ENCODE measurements at places on chromosomes 5 and 9.

- no peak for DNase-seq
These were observed 14.6 kb downstream of the HK3 start for GRCh38 chr5:176884571-176884890.

DNA sequence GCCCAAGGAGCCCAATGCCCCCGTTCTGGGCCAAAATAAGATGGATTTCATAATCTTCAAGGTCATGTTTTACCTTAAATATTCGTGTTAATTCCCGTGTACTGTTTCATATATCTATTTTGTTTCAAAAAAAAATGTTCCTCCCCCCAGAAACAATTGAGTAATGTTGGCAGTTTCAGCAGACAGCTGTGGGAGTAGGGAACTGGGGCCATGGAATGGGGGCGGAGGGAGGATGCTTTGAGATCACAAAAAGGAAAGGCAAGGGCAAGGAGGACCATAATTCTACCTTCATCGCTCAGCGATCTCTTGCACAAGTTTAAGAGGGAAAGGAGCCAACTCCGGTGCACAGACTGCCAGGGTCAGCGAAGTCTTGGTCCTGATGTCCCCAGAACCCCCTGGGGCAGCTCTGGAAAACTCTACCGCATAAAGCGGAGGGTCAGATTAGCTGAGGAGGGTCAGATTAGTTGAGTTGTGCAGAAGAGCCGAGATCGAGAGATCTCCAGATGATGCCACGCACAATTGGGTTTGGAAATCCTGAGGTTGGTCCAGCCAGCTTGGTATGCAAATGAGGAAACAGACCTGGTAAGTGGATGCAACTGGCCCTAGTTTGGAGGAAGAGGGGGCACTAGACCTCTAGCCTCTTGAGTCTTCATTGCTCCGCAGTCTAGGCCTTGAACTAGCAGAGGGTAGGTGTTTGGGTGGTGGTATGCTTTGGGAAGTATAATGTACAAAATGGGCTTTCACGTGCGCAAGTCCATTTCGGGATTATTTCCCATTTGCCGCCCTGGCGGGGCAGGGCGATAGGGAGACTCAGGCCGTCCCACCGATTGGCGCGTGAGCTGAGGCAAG is 24.0 kb downstream of the CDKN2A start:
- no peak for DNase-seq

GRCh38 chr5:149423049-149423793 is 44.1 kb upstream of the IL17B start:
- no peak for DNase-seq

- no peak for DNase-seq
These were observed 80.9 kb upstream of the PLPP6 start for GRCh38 chr9:4581035-4581760.

DNA sequence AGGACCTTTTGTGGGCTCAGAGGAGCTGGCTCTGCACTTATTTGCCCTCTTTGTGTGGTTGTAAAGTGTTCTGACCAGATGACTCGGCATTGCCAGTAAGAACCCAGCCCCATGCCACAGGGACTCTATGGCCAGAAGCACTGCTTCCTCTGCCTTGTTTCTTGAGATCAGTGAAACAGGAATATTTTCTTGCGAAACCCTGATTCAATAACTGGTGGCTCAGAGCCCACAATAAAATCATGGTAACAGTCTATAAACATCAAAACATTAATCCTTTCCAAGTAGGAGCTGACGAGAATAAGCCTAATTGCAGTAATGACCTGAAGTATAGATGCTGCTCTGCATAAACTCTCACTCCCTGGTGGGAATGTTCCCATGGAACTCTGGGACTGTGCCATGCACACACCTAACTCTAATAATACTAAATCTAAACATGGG is 344.3 kb downstream of the ZNF608 start:
- no peak for DNase-seq

DNA sequence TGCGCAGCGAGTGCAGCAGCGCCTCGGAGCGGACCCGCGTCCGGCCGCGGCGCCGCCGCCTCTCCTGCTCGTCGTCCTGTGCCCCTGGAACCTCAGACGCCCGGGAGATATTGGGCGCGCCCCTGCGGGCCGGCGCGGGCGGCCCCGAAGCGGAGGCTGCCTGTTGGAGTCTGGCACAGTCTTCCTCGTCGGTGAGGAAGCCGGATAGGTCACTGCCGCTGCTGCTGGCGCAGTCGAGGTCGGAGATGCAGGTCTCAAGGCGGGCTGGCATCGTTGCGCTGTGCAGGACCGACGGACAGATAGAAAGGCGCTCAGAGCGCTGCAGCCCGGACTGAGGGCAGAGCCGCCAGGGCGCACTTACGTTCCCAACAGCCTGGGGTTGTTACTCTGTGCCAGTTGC is 344 bp downstream of the NEUROG1 start:
- DNase-seq: no peak

- no peak for DNase-seq
These were observed 1.6 kb downstream of the HBEGF start for GRCh38 chr5:140344683-140345423.

DNA sequence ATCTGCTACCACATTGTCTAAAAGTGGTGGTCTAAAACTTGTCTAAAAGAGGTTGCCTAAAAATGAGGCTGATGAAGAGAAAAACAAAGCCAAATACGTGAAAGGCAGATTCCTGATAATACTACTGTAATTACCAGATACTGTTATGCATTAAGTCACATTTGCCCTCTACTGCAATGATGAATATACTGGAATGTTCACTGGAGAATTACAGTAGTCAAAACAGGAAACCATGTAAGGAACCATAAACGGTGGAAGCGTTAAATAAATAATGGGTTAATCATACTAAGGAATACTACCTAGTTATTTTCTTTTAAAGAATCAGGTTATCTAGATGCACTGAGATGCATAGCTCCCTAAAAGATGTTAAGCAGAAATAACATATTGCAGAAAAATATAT is 201.3 kb downstream of the MCTP1 start:
- no peak for DNase-seq

GRCh38 chr9:134923466-134923865 is 5.8 kb upstream of the FCN1 start:
- DNase-seq: no peak

GRCh38 chr9:137304383-137305059 is 2.5 kb upstream of the NRARP start:
- DNase-seq: no peak

- no peak for DNase-seq
These were observed 47.4 kb upstream of the SLC2A8 start for GRCh38 chr9:127349483-127350113.

GRCh38 chr9:124348363-124348762 is 66.9 kb downstream of the PSMB7 start:
- no peak for DNase-seq

GRCh38 chr5:143244000-143244736 is 159.3 kb downstream of the NR3C1 start:
- no peak for DNase-seq

DNA sequence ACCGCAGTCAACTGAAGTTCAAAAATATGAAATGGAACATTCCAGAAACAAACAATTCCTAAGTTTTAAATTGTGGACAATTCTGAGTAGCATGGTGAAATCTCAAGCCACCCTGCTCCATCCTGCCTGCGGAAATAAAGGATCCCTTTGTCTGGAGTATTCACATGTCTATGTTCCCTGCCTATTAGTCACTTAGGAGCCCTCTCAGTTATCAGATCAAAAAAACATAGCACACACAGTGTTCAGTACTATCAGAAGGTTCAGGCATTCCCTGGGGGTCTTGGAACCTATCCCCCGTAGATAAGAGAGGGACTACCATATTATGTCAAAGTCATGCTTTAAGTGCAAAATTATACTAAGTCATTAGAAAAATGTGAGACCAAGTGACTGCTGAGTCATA is 300.8 kb downstream of the SEMA5A start:
- DNase-seq: no peak

GRCh38 chr9:78493166-78493742 is 196.3 kb downstream of the PSAT1 start:
- no peak for DNase-seq

DNA sequence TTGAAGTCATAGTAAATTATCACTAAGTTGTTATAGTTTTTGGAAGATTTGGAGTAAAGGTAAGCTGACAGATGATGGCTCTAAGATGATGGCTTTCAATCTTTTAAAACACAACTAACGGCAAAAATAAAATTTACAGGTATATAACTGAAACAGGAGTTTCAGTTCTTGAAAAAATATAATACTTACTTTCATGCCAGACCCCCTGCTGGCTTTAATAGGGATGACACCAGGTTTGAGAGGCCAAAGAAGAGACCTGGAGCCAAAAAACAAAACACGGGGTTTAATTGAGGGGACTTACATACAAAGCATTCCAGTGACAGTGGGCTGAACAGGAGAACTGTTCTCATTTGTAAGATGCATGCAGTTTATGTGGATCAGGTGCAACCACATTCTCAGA is 301.7 kb upstream of the PCSK5 start:
- DNase-seq: no peak

DNA sequence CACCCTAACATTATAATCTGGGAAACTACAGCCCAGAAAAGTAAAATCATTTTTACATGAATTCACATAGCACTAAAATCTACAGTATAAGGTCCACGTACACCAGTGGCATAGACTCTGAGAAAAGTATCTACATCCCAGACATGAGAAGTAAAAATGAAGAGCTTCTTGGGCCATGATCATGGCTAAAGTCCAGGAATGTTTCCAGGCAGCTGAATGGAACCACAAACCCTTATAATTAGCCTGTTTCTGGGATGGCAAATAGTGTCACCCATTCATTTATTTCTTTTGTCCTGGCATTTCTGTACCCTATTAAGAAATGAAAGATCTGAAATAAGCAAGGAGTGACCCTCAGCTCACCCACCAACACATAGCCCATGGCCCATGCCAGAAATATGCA is 217.9 kb downstream of the SPOCK1 start:
- no peak for DNase-seq

GRCh38 chr5:14707811-14708390 is 43.4 kb downstream of the OTULIN start:
- no peak for DNase-seq

- no peak for DNase-seq
These were observed 14.0 kb downstream of the SEC61B start for GRCh38 chr9:99235926-99236634.

GRCh38 chr5:155252717-155253116 is 239.2 kb downstream of the KIF4B start:
- DNase-seq: no peak

DNA sequence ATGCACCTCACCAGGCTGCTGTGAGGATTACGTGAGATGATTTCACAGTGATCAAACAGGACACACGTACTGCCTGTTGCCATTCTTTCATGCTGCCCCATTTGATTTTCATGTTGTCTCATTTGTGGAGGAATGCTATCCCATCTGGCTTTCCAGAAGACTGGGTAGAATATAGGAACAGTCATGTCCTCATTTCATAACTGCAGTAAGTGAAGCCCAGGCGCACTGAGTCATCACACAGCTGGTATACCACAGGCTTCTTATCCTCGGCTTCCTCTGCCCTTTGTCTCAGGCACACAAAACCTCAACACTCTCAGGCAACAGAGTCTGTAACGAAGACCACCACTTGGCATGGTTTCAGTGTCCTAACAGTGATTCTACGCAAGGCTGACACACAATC is 62.3 kb downstream of the LHFPL2 start:
- no peak for DNase-seq

GRCh38 chr5:132776131-132776937 is 705 bp downstream of the SEPTIN8 start:
- no peak for DNase-seq

GRCh38 chr5:10235350-10235749 is 14.3 kb downstream of the ATPSCKMT start:
- no peak for DNase-seq

- DNase-seq: no peak
These were observed 19.7 kb downstream of the STK10 start for GRCh38 chr5:172168311-172168710.

GRCh38 chr9:84374516-84374915 is 34.0 kb upstream of the SLC28A3 start:
- no peak for DNase-seq

GRCh38 chr5:11684607-11685006 is 219.6 kb downstream of the CTNND2 start:
- no peak for DNase-seq

DNA sequence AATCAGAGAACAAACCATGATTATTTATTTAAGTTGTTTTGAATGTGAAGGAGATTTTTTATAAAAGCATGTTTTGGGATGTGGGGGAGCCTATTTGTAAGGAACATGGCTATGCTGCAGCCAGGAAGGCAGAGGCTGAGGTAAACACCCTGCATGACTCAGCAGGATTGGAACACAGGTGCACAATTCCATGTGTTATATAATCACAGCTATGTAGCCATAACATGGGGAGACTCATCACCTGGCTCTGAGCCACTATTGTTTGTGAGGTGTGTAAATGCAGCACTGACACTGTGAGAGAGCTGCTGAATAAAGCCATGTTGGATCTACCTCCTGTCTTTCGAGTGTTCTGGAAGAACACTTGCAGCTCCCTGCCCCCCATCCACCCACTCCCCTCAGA is 1009.8 kb downstream of the DNAH5 start:
- no peak for DNase-seq

GRCh38 chr5:26236936-26237335 is 801.5 kb downstream of the CDH9 start:
- DNase-seq: no peak

- DNase-seq: no peak
These were observed 113.7 kb downstream of the TMEM232 start for GRCh38 chr5:110612794-110613247.

GRCh38 chr9:123174887-123175518 is 93.4 kb downstream of the STRBP start:
- no peak for DNase-seq

- DNase-seq: no peak
These were observed 236.3 kb downstream of the MCTP1 start for GRCh38 chr5:95048628-95049027.

- no peak for DNase-seq
These were observed 34.0 kb upstream of the SYK start for GRCh38 chr9:90767523-90768100.

GRCh38 chr5:142501890-142502289 is 177.1 kb upstream of the SPRY4 start:
- no peak for DNase-seq

Data from activated T-helper 1 cell treated with anti-CD3 and anti-CD28 coated beads, Interleukin-2, amount 50 U/mL, for 16 hours (primary cell).